ENCODE measurements at places on chromosomes 1 and 21.
A peak's percentile ranks its signal among the peaks of the same experiment; 100 is the strongest.

DNA sequence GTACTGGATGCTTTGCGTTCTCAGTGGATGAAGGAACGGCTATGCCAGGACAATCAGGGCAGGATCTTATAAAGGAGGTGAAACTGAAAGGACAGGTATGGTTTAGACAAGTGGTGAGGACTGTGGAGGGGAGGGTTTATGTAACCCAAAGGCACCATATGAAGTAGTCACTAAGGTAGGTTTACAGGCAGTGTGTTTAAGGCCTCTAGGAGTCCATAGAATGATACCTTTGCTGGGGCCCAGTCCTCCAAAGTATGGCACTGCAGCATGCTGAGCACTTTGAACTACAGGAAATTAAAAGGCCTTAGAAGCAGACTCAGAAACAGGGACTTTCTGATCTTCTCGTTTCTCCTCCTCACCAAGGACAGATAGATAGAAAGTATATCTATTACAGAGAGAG, 304.7 kb upstream of the USP25 start:
- no peak for DNase-seq

- no peak for DNase-seq
Observed at GRCh38 chr1:89149229-89149628, 23.3 kb upstream of the GBP2 start.

GRCh38 chr21:34143685-34144182, 70.4 kb downstream of the MRPS6 start:
- DNase-seq: no peak

DNA sequence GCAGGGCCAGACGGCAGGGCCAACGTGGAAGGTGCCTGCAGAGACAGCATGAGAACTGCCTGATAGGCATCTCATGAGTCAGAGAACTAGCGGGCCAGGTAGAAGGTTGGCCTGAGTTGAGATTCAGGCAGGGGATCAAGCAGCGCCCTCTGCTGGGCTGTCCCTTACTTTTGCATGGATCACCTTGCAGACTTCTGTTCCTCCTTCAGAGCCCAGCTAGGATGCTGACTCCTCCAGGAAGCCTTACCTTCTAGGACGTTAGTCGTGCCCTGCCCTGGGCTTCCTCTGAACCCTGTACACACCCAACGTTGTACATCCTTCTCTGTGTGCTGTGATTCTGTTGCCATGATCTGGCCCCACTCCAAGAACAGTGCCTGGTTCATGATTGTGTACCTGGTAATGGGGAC, 231.3 kb upstream of the VAMP3 start:
- DNase-seq: no peak

DNA sequence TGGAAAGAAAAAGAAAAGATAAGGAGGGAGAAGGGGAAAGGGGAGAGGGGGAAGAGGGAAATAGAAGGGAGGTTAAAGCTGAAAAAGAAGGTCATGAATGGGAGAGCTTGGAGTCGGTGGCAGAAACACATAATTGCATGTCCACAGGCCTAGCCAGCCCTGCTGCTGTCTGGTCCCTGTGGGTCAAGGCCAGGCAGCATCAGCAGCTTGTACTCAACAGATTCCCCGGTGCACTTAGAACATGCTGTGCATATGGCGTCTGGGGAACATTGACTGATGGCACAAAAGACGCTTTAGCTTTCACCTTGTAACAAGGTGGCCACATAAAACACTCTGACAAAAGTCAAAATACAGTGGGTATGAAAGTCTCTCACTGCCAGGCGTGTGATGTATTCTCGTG, 25.9 kb downstream of the COG2 start:
- DNase-seq: no peak

GRCh38 chr1:102834688-102835320, 273.5 kb downstream of the COL11A1 start:
- no peak for DNase-seq

GRCh38 chr1:78035121-78035520, 10.6 kb upstream of the GIPC2 start:
- DNase-seq: no peak

DNA sequence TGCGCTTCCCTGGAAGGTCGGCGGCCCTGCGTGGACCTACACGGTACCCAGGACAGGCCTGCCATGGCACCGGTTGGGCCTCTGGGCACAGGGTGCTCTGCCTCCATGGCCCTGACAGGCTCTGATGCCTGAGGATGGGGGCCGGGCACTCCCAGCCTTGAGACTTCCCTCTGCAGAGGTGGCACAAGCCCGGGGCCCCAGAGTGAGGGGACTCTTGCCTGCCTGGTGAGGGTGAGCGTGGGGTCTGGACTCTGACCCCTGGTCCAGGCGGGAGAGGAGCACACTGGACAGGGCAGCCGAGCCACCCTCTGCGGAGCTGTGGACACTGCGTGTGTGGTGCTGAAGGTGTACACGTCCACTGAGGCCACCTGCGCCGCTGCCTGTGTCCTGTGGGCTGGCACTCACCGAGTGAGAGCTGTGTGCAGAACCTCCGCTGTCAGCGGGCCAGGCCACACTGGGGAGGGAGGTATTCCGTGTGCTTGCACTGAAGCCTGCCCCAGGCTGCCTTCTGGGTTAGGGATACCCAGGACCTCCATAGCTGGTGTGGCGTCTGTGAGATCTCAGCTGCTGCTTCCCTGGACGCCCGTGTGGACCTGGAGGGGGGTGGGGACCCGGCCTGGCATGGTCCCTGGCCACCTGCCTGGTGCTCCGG, 10.4 kb downstream of the SKI start:
- DNase-seq: no peak

DNA sequence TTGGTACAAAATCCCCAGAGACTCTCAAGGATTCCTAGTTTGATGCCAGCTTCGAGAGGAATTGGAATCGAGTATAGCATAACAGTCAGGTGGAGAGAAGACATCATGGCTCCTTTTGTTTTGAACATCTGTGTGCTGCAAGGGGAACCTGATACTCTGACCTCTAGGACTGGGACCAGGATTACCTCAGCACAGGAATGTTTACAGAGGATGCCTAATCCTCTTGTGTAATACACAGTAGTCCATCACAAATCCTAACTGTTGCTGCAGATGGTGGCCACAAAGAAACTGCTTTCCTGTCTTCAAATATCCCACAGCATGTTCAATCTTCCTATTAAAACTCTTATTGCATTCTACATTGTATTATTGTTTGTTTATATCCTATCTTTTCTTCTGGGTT, 111.8 kb upstream of the PRMT6 start:
- DNase-seq: peak; percentile 42

- peak; percentile 32 for DNase-seq
Observed at GRCh38 chr1:205597691-205598314, 34.0 kb downstream of the ELK4 start.

GRCh38 chr1:235067396-235068157, 61.1 kb downstream of the TOMM20 start:
- DNase-seq: peak; percentile 65

- no peak for DNase-seq
Observed at GRCh38 chr1:186188004-186188539, 187.0 kb downstream of the TPR start.

- DNase-seq: no peak
Observed at GRCh38 chr1:185244015-185244747, 72.9 kb downstream of the IVNS1ABP start.

- DNase-seq: no peak
Observed at GRCh38 chr1:172980456-172980855, 70.3 kb downstream of the TNFSF18 start.

GRCh38 chr1:246080031-246080430, 427.0 kb downstream of the SMYD3 start:
- no peak for DNase-seq

DNA sequence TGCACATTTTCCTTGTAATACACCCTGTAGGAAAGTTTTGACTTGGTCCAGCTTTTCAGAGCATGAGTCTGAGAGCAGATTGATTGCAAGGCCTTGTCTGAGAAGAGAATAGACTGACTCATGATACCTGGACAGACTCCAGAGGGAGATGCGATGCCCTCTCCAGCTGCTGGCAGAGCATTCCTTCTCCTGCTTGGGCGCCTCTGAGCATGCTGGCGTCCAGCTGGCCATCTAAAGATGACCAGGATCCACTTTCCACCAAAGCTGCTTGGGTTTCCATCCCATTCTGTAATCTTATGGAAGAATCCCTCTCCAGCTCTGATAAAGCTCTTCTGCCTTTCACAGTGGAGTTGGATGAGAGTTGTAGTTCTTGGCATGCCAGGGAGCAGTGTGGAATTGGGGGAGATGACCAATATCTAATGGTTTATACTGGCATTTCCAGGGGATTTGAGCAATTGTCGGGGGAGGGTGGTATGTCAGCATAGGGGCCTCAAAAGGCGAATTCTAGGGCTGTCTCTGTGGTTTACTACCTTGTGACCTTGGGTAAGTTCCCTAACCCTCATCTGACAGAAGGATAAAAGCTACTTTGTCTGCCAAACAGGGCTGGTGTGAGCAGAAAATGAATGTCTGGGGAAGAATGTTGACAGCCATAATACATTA, 19.5 kb downstream of the SZRD1 start:
- DNase-seq: no peak

GRCh38 chr1:223558512-223558911, 107.0 kb downstream of the CAPN8 start:
- DNase-seq: no peak

DNA sequence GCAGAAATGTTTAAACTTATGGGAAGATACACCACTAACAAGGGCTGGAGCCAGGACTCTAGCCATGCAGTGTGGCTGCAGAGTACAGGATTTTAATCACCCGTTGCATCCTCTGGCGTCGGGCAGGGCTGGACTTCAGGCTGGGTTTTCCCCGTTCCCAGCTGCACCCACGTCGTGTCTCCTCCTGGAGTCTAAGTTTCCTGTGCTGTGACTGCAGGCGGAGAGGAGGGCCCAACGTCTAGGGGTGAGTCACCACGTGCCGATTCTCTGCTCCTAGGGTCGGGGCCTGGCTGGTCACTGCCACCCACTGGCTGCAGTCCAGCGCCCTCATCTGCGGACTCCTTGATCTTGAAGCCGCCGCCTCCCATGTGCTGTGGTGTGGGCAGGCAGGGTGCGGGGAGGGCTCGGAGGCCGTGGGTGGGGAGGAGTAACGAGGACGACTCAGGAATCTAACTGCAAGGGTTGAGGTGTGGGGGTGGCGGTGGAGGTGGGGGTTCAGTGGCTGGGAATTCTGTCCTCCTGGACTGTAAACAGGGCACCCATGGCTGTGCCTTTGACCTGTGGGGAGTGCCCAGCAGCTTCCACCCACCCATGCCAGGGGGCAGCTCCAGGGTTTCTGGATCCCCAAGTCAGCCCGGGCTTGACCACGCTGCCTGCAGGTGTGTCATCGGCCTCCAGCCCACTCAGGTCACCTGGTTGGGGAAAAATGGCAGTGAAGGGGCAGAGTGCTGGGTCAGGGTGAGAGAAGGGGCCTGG, 77.8 kb downstream of the ALPL start:
- DNase-seq: no peak

- no peak for DNase-seq
Observed at GRCh38 chr1:235735621-235736020, 86.0 kb upstream of the GNG4 start.

DNA sequence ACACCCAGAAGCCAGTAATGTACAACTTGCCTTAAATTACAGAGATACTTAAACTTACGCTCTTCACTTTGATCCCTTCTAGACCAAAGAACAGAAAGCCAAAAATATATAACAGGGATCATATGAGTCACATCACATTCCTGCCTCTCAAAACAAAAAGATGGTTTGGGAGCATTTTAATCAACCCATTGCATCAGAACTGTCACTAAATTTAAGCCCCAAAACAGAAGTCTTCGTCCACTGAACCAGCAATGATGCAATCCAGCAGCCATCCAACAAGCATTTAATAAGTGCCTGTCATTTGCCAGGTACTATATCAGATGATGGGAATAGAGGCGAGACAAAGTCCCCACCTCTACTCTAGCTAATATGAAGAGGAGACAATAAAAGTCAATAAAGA, 42.7 kb upstream of the GLIS1 start:
- DNase-seq: no peak
